ENCODE measurements at places on chromosomes 16 and 17.

- peak; percentile 6 for DNase-seq
These were observed 26.6 kb upstream of the KCNG4 start for GRCh38 chr16:84266451-84266850.

- DNase-seq = no peak
These were observed 29.9 kb downstream of the PIK3R6 start for GRCh38 chr17:8837563-8838075.

- DNase-seq = no peak
These were observed 10.9 kb upstream of the PRKCB start for GRCh38 chr16:23824909-23825308.

DNA sequence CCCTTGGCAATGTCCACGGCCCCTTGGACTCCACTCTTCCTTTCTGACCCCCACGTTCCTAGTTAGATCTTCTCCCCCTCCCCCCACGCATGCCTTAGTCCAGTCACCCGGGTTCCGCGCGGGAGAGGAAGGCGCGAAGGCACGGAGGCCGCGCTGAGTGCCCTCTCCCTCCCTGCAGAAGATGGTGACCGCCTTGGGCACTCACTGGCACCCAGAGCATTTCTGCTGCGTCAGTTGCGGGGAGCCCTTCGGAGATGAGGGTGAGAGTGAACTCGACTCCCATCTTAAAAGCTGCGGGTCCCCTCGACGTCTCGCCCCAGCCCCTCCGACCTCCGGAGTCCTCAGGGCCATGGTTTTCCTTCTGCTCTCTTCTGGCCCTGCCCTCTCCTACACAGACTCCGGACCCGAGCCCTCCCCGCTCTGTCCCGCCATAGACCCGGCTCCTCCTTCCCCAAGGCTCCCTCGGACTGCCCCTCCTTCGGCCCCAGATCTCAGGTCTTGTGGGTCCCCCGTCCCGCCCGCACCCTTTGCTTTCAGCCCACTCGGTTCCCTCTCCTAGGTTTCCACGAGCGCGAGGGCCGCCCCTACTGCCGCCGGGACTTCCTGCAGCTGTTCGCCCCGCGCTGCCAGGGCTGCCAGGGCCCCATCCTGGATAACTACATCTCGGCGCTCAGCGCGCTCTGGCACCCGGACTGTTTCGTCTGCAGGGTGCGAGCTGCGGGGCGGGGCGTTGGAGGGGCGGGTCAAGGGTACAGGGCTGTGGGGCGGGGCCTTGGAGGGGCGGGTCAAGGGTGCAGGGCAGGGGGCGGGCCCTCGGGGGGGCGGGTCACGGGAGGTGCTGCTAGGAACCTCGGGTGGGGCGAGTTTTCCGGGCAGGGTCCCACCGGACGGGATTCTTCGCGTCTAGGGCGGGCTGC, 4.6 kb downstream of the TGFB1I1 start:
- peak; percentile 65 for DNase-seq

DNA sequence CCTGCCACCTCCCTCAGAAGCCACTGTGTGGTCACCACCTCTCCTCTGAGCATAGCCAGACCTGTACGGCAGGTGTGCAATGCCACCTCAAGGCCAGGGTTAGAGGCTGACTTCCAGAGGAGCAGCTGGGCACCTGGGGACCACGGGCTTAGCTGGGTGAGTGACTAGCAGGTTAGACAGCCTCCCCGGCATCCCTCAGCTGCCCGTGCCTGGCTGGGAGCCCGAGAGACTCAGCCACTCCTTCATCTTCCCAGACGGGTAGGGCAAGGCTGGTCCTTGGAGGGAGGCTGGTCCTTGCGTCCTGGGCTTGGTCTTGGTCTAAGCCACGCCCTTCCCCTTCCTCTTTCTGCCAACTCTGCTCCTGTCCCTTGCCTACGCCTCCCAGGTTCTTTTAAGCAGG, 7.8 kb downstream of the CRHR1 start:
- DNase-seq = no peak

- peak; percentile 9 for DNase-seq
These were observed 12.1 kb downstream of the HSD3B7 start for GRCh38 chr16:30996985-30997724.

GRCh38 chr17:42233156-42233555, 38.9 kb upstream of the GHDC start:
- DNase-seq = no peak

GRCh38 chr16:10156099-10156498, 26.1 kb downstream of the GRIN2A start:
- no peak for DNase-seq

- no peak for DNase-seq
These were observed 542.4 kb upstream of the SOX9 start for GRCh38 chr17:71578446-71578845.

- DNase-seq = no peak
These were observed 603 bp upstream of the TMEM95 start for GRCh38 chr17:7354262-7354843.

DNA sequence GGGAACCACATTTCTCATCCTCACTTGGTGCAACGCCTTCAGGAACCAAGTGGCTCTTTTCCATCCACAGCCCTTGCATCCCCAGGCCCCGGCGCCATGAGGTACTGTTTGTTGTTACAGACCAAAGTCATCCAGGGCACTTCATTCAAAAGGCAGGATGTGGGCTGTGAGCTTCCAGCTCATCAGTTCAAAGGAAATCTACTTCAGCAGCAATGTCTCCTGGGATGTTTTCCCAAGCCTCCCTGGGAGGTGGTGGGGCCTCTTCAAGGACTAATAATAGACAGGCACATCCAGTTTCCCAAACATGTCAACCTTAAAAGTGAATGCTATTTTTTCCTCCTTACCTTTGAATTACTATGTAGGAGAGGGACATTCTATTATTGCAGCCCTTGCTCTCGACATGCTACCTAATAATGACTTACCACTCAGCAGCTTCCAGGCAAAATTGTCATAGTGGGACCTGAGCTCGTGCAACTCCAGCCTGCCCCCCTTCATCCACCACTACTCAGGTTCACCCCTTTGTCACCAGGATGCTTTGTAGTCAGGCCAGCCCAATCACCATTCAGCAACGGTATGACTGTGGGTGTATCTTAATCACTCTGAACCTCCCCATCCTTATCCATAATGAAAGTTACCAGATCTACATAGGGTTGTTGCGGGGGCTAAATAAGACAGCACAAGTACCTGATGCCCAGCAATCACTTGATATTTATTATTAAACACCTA, 1.7 kb upstream of the PRKCB start:
- DNase-seq = no peak

GRCh38 chr16:73796241-73796640, 500.4 kb upstream of the PSMD7 start:
- DNase-seq = no peak

DNA sequence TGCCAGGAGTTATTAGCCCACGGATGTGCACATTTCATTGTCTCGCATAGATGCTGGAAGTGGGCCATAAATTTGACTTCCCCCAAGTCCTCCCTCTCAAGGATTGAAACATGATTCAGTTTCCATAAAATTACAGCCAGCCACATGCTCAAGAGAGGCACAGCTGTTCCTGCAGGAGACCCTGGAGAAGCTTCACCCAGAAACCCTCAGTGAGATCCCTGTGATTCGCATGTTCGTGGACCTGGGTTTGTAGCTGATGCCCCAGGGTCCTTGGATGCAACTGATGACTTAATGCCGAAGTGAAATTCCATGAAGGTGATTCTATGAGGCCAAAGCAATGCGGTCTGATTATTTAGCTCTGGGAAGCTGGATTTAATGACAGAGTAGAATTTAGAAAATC, 24.7 kb upstream of the AQP8 start:
- DNase-seq = no peak

GRCh38 chr16:54176376-54176901, 110.1 kb downstream of the IRX3 start:
- no peak for DNase-seq

GRCh38 chr17:4040784-4041183, 76.5 kb upstream of the ATP2A3 start:
- DNase-seq = no peak

GRCh38 chr17:74118504-74118903, 85.0 kb upstream of the RPL38 start:
- no peak for DNase-seq

- no peak for DNase-seq
These were observed 7.7 kb downstream of the ITGAM start for GRCh38 chr16:31267332-31268032.

GRCh38 chr16:86220561-86220960, 289.8 kb upstream of the FOXF1 start:
- no peak for DNase-seq

- DNase-seq = no peak
These were observed 23.4 kb upstream of the METRNL start for GRCh38 chr17:83055911-83056582.

Measured in hypothalamus (tissue), 51 donors.